ENCODE measurements at places on chromosomes 3 and 15. TPM values are rescaled to one million over a fixed set of nuclear protein-coding genes. Genes with fewer than 3 reads are reported as not detected.

Gene NEK10
- total RNA-seq, result 0.49 TPM

Gene LMCD1
- total RNA-seq, result 1.8 TPM

Gene NTRK3
- 1.7 TPM for total RNA-seq

Gene NMNAT3
- 2.3 TPM for total RNA-seq

Gene PLS1
- 4.6 TPM for total RNA-seq

Gene XYLB
- total RNA-seq, result 4.2 TPM

Gene TGFBR2
- 104 TPM for total RNA-seq

Gene DAZL
- total RNA-seq, result 0.08 TPM

Gene COMMD2
- 41.3 TPM for total RNA-seq

Gene PPM1L
- 1.8 TPM for total RNA-seq

Gene ATP13A4
- total RNA-seq, result 0.48 TPM

Gene KCNAB1
- not detected for total RNA-seq

Gene ITGA11
- total RNA-seq, result 0.21 TPM

Gene CTDSPL2
- 52.3 TPM for total RNA-seq

Gene CIDEC
- not detected for total RNA-seq

Gene LRRIQ4
- total RNA-seq, result not detected

Gene ADIPOQ
- total RNA-seq, result not detected

DNA sequence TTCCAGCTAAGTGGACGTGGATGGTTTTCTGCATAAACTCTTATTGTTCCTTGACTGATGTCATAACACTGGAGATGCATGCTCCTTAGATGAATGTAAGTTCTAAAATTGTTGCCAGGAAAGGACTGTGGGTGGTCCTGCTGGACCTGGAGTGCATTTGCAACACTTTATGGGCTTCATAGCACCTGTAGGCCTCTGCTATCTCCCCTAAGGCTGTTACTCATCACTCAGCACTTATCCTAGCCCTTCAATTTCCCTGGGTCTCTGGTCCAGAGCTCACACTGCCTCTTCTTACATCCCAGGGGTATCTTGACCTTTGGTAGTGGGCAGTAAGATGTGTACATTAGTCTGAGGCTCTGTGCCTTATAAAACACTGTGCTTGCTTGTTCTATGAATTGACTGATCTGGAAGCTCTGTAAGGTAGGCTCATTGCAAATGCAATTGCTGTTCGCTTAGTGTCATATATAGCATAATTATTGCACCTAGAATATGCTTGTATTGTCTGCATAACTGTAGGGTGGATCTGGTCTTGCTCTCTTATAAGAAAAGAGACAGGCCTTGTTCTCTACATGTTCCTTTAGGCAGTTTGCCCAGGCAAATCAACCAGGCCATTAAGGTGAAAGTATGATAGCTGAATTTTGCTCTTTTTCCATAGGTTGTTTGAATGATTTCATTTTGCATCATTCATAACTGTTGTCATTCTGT lies 35.8 kb downstream of the SLCO3A1 start:
- no peak for DNase-seq

DNA sequence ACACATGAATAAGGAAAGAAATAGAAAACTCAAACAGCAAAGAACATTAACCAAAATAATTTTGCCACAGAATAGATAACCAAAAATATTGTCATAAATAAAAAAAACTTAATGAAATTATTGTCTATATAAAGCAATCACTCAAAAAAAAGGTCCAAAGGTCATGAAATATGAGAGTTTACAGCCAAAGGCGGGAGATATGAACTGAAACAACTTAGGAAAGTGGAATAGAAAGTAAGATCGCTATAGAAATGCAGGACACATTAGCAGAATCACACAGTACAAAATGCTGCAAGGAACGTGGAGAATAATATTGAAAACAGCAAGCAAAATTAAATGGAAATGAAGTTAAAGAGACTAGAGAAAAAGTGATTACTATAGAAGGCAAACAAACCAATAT lies 375.0 kb upstream of the ARHGEF26 start:
- DNase-seq, result no peak

DNA sequence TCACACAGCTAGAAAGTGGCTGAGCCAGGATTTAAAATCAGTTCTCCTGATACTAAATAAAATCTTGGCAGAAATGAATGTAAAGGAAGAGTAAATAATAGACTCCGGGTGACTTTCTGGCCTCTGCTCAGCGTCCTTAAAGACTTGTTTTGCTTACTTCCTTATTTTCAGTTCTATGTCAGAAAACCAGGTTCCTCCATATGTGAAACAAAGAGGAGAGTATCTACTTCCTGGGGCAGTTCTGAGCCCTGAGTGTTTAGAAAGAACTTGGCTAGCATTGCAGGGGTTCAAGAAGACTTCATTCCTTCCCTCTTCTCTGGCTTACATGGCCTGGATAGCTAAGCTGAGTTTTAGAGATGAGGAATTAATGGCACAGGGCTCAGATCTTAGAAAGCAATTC lies 222.8 kb upstream of the TLE3 start:
- no peak for DNase-seq

GRCh38 chr3:170499562-170500156 lies 81.0 kb downstream of the CLDN11 start:
- DNase-seq, result no peak

DNA sequence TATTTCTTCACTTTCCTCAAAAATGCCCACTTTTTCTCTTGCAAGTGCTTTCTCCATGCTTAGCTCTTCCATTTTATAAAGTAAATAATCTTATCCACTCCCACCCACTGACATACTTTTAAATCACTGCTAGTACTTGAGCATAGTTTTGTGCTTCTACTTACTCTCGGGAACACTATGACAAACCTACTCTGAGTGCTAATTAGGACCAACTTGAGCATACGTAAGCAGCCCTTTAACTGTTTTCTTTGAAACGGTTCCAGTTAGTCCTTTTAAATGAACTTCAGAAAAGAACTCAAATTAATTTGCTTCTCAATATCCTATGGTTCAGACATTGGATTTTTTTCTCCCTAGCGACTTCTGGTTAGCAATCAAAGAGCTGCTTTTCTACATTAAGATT lies 280.0 kb upstream of the SOX2 start:
- DNase-seq, result no peak

GRCh38 chr3:136396916-136397315 lies 146.8 kb downstream of the PCCB start:
- no peak for DNase-seq

- DNase-seq, result no peak
Measured at GRCh38 chr15:47502041-47502440, 215.3 kb upstream of the SEMA6D start.

- no peak for DNase-seq
Measured at GRCh38 chr15:69104050-69104750, 56.2 kb upstream of the GLCE start.

GRCh38 chr15:64703632-64703959 lies 71.8 kb downstream of the RBPMS2 start:
- DNase-seq, result no peak

DNA sequence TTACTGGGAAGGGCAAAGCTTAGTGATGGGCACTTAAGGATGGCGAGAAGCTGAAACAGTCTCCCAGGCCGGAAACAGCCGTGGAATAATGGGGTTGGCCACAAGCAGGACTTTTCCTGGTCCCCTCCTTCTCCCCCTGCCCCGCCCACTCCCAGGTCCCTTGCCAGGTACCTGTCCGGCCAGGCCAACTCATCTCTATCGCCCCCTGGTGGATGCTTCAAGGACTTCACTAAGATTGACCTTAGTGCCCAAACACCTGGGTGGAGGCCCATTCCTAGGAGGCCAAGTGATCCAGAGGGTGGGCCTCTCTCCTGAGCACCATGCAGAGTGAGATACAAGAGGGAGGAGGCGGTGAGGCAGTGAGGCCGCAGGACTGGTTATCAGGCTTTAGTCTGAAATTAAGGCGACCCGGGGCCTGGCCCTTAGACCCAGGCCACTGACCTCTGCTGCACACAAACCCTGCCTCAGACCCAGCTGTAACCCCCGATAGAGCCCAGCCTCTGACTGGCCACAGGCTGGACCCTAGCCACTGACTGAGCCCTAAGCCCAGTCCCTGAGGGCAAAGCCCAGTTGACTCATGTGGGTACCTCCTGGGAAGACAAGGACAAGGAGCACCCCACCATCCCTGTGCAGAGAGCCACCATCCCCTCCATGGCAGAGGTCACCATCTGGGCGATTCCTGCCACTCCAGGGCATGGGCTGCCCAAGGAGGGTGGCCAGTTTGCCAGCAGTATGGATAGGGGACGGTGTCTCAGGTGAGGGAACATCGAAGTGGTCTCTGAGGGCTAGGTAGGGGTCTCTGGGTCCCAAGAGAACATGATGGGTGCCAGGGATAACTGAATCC lies 37.6 kb downstream of the VIPR1 start:
- DNase-seq, result peak; percentile 59

GRCh38 chr15:39860200-39860599 lies 59.9 kb downstream of the GPR176 start:
- DNase-seq, result no peak

DNA sequence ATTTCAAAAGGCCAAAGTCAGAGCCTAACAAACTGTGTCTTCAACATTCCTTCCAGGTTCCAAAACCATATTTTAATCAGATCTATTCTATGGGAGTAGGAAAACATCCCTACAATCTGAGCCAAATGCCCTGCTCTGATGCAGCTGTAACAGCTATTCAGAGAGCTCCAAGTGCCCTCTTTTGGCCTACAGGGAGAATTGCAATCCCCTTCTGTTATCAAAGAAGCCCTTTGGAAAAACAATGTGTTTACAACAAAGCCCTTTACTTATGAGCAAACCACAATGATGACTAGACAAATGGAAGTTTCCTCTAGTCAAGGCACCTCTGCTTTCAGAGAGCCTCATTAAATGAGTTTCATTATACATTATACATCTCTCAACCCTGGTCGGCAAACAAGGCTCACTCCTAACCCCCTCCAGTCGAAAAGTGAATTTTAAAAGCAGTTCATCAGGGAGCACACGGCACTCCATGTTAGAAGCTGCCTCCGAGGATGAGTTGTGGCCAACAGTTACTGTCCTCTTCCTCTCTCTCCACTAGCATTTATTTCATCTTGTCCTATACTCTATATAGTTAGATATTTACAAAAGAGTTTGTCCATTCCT lies 42.6 kb upstream of the TMCO5A start:
- DNase-seq, result no peak

GRCh38 chr3:59069838-59070237 lies 20.0 kb upstream of the CFAP20DC start:
- DNase-seq, result no peak

DNA sequence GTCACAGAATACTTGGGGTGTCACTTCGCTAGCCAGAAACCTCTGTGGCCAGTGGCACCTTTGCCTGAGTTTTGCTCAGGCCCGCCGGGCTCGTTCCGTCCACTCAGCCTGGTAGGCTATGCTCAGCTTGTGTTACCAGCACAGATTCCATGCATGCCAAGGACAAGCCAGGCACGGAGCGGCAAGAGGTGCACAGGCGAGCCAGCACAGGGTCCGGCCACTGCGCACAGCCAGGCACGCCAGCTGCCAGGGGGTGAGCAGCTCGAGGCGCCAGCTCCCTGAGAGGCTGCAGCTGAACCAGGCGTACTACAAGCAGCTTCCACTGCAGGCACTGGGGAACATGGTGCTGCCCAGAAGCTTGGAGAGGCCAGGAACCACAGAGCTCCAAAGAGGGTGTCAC lies 14.7 kb downstream of the PCYT1A start:
- DNase-seq, result no peak

GRCh38 chr3:168094877-168095610 lies 680 bp downstream of the GOLIM4 start:
- DNase-seq, result peak; percentile 6

- DNase-seq, result no peak
Measured at GRCh38 chr15:68341760-68342725, 64.5 kb downstream of the FEM1B start.

DNA sequence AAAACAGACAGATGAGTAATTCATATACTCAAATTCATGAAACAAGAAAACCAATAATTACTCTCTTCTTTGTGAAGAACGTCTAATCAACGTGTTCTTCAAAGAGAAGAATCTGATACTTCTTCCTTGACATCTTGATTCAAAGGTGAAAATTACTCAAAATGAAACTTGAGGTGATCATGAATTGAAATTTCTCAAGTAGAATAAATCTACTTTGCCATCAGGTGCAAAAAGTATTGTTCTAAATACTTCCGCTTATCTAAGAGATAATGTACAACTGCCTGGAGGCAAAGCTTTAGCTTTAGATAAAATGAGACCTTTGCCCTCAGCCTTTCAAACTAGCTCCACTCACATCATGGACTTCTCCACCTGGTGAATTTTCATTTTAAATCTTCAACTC lies 13.9 kb upstream of the XXYLT1 start:
- DNase-seq, result no peak

DNA sequence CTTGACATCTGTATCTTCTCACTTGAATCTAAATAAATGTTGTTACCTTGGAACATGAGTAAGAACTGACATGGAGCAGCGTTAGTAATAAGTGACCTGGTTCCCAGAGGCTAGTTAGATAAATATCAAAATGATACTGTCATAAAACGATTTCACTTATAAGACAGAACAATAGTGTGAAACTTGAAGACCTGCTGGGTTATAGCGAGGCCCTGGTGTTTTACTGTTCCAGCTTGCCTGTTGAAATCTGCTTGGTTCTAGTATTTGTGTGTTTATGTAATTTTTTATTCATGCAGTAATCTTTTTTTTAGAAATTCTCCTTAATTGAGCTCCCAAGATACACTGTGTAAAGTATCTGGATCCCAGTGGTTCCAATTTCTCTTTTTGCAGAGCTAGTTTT lies 129.4 kb downstream of the CACNA2D3 start:
- DNase-seq, result no peak

DNA sequence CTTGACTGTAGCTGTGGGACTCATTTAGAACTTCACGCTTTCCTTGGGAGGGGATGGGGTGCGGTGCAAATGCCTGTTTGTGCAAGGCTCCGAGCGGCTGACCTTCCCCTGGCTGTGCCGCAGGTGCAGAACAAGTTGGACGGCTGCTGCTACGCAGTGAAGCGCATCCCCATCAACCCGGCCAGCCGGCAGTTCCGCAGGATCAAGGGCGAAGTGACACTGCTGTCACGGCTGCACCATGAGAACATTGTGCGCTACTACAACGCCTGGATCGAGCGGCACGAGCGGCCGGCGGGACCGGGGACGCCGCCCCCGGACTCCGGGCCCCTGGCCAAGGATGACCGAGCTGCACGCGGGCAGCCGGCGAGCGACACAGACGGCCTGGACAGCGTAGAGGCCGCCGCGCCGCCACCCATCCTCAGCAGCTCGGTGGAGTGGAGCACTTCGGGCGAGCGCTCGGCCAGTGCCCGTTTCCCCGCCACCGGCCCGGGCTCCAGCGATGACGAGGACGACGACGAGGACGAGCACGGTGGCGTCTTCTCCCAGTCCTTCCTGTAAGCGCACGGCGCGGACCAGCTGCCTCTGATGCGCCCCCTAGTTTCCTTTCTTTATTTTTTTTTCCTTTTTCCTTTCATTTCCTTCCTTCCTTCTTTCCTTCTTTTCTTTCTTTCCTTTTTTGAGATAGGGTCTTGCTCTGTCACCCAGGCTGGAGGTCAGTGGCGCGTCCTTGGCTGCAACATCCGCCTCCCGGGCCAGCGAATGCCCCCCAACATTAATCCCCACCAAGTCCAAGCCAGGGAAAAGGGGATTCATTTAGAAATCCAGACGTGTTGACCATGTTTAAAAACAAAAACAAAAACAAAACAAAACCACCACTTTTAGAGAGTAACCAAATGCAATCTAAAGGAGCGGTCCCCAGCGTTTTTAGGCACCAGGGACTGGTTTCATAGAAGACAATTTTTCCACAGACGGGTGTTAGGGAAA lies 42.7 kb downstream of the EIF2AK4 start:
- peak; percentile 23 for DNase-seq

GRCh38 chr3:14448063-14448462 lies 45.7 kb downstream of the SLC6A6 start:
- no peak for DNase-seq

Measured in activated T-cell treated with anti-CD3 and anti-CD28 coated beads, Interleukin-2, amount 50 U/mL, for 4 hours (primary cell).